ENCODE measurements at places on chromosomes 16 and 17. TPM values are rescaled to one million over a fixed set of nuclear protein-coding genes. Genes with fewer than 3 reads are reported as not detected.

ARHGAP44 gene
- 8.1 TPM for polyA plus RNA-seq

HEATR9 gene
- polyA plus RNA-seq, result not detected

RHBDF1 gene
- 1.0 TPM for polyA plus RNA-seq

ABCC12 gene
- not detected for polyA plus RNA-seq

MYL11 gene
- polyA plus RNA-seq, result not detected

TBX6 gene
- polyA plus RNA-seq, result not detected

KRT33B gene
- not detected for polyA plus RNA-seq

RAB26 gene
- polyA plus RNA-seq, result 4.9 TPM

TGFB1I1 gene
- 0.38 TPM for polyA plus RNA-seq

ZNF423 gene
- polyA plus RNA-seq, result 4.5 TPM

MARVELD3 gene
- not detected for polyA plus RNA-seq

LDHD gene
- polyA plus RNA-seq, result not detected

ITGAD gene
- not detected for polyA plus RNA-seq

IGFALS gene
- polyA plus RNA-seq, result 3.0 TPM

P2RX5 gene
- polyA plus RNA-seq, result 7.0 TPM

RANGRF gene
- 20.9 TPM for polyA plus RNA-seq

MEOX1 gene
- polyA plus RNA-seq, result 0.50 TPM

CACNG3 gene
- not detected for polyA plus RNA-seq

KRT31 gene
- not detected for polyA plus RNA-seq

CCDC78 gene
- polyA plus RNA-seq, result 8.8 TPM

TNFRSF17 gene
- polyA plus RNA-seq, result not detected

CDK12 gene
- 21.7 TPM for polyA plus RNA-seq

PRR35 gene
- not detected for polyA plus RNA-seq

LRRC37A3 gene
- polyA plus RNA-seq, result 13.7 TPM

TMEM204 gene
- polyA plus RNA-seq, result not detected

RAB11FIP4 gene
- polyA plus RNA-seq, result 25.1 TPM

KRT16 gene
- polyA plus RNA-seq, result not detected

ZSCAN10 gene
- polyA plus RNA-seq, result not detected

HOXB2 gene
- not detected for polyA plus RNA-seq

UBALD2 gene
- polyA plus RNA-seq, result 7.5 TPM

CACNG1 gene
- polyA plus RNA-seq, result not detected

BCL6B gene
- not detected for polyA plus RNA-seq

ZPBP2 gene
- not detected for polyA plus RNA-seq

KRTAP29-1 gene
- not detected for polyA plus RNA-seq

KRT24 gene
- polyA plus RNA-seq, result 0.83 TPM

CTRL gene
- 3.2 TPM for polyA plus RNA-seq

PRSS53 gene
- polyA plus RNA-seq, result 9.3 TPM

TBC1D3C gene
- 8.1 TPM for polyA plus RNA-seq

RPH3AL gene
- 0.84 TPM for polyA plus RNA-seq

SHCBP1 gene
- polyA plus RNA-seq, result 0.54 TPM

LITAF gene
- 0.31 TPM for polyA plus RNA-seq

TNP2 gene
- not detected for polyA plus RNA-seq

UBE2I gene
- polyA plus RNA-seq, result 126 TPM

TM4SF5 gene
- not detected for polyA plus RNA-seq

SP6 gene
- polyA plus RNA-seq, result 0.42 TPM

OTOP2 gene
- polyA plus RNA-seq, result not detected

MYOCD gene
- polyA plus RNA-seq, result not detected

XYLT2 gene
- 9.5 TPM for polyA plus RNA-seq

PYCARD gene
- polyA plus RNA-seq, result not detected

All from neural cell (in vitro differentiated cells).